ENCODE measurements at places on chromosomes 1 and 21. TPM values are rescaled to one million over a fixed set of nuclear protein-coding genes. Genes with fewer than 3 reads are reported as not detected.

Gene ADCY10
- 0.15 TPM for total RNA-seq

Gene TNFSF18
- total RNA-seq: under 0.01 TPM

Gene SPOCD1
- 76.4 TPM for total RNA-seq

Gene IGSF21
- total RNA-seq: not detected

Gene LRRC38
- total RNA-seq: not detected

Gene TSPAN2
- not detected for total RNA-seq

Gene RYR2
- not detected for total RNA-seq

Gene TMEM269
- 0.15 TPM for total RNA-seq

Gene PERM1
- under 0.01 TPM for total RNA-seq

Gene ABCG1
- 4.5 TPM for total RNA-seq

Gene INSRR
- total RNA-seq: not detected

Gene CAPN8
- not detected for total RNA-seq
